Calu3 (cell line): ENCODE measurements at places on chromosomes 4 and X. TPM values are rescaled to one million over a fixed set of nuclear protein-coding genes. Genes with fewer than 3 reads are reported as not detected.

The PF4V1 gene
- total RNA-seq = not detected in 2 replicates

GRCh38 chr4:169225812-169226211, 44.9 kb downstream of the SH3RF1 start:
- H3K27me3 ChIP-seq = no peaks in the 10 kb centered on the region
- H3K27ac ChIP-seq = no peak overlapping the region

The NPY2R gene
- not detected in 2 replicates for total RNA-seq

GRCh38 chr4:15002659-15003400, 549 bp downstream of the CPEB2 start:
- peak overlapping the region; percentile 76 for H3K4me3 ChIP-seq
- no peaks in the 10 kb centered on the region for H3K27me3 ChIP-seq
- H3K36me3 ChIP-seq = peaks cover 46% of the 10 kb centered on the region
- H3K27ac ChIP-seq = peak overlapping the region; percentile 17
- peak; percentile 49 for DNase-seq

- H3K4me3 ChIP-seq = no peak overlapping the region
- no peak overlapping the region for H3K27ac ChIP-seq
- H3K27me3 ChIP-seq = no peaks in the 10 kb centered on the region
- DNase-seq = no peak
These were observed 38.4 kb downstream of the TBL1X start for GRCh38 chrX:9503261-9503660.

The SPIN4 gene
- total RNA-seq = 17.2 and 18.4 TPM in 2 replicates

DNA sequence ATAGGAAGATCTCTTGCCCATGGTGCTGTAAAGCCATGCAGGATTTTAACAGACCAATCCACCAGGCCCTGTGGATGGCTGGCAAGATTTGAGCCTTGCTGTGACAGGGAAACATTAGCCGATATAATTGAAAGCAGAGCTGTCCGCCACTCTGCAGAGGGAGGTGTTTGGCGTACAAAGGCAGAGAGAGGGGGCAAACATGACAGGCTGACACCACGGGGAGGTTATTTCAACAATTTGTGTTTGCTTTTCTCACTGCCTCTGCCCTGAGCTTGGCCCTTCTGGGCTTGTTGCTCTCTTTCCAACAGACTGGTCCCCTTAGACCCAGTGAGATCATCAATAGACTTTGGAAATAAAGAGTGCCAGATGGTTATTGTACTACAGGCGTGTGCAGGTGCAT, 59.4 kb downstream of the CLNK start:
- no peaks in the 10 kb centered on the region for H3K36me3 ChIP-seq
- H3K27ac ChIP-seq = no peak overlapping the region
- no peak for DNase-seq

- no peaks in the 10 kb centered on the region for H3K27me3 ChIP-seq
- no peak for DNase-seq
- peaks cover 37% of the 10 kb centered on the region for H3K36me3 ChIP-seq
- H3K4me3 ChIP-seq = no peak overlapping the region
- peaks cover 37% of the 10 kb centered on the region for H3K4me1 ChIP-seq
These were observed 60.1 kb downstream of the SH3RF1 start for GRCh38 chr4:169210504-169211118.

DNA sequence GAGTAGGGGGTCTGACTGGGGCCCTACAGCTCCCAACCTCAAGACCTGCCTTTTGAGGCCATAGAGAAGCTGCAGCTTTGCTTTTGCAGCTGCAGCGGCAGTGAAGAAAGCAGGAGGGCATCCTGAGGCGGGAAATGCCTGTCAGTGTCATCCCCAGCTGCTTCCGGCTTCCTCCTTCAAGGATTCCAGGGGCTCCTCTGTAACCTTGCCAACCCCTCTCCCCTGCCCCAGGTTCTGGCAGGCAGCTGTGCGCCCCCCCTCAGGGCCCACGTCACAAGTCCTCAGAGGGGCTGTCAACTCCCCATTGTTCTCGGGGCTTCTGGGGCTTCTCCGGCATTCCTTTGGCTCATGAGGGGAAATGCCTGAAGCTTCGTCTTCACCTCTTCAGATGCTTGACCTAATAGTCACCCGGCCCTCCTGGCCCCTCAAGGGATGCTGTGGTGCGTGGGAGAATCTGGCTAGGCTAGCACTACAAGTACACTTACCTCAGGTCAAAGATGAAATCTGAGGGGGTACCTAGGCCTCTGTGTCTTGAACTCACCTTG, 31.9 kb downstream of the APLN start:
- H3K36me3 ChIP-seq = no peaks in the 10 kb centered on the region
- DNase-seq = no peak

The LYAR gene
- 19.1 and 19.8 TPM in 2 replicates for total RNA-seq

DNA sequence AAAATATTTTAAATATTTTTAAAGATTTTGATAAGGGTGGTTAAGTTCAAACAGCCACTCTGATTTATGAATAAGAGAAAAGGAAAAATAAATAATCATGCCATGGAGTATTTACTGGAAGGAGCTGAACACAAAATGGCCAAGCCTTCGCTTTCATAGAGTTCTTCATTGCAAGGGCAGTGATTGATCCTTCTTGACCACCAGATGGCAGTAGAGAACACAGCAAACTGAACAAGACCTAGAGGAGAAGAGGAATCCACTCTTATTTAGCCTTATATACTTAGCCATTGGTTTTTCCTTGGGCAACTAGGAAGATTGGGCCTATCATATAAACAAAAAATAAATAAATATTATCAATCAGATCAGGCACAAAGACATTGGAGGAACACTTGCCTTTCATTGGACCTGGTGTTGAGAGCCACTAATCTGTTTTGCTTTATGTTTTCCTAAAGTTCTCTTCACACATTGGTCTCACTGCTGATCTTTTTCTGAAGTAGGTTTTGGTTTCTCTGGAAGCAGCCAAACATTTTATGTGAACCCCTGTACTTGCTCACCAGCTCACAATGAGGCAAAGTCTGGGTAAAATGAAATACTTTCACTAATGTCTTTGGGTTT, 58.1 kb upstream of the PARM1 start:
- H3K27me3 ChIP-seq = peaks cover under 1% of the 10 kb centered on the region
- no peaks in the 10 kb centered on the region for H3K4me1 ChIP-seq
- no peak overlapping the region for H3K27ac ChIP-seq
- no peak overlapping the region for H3K4me3 ChIP-seq
- H3K36me3 ChIP-seq = no peaks in the 10 kb centered on the region

The CDX4 gene
- total RNA-seq = not detected in 2 replicates

GRCh38 chr4:155974996-155975395, 21.3 kb upstream of the CTSO start:
- no peaks in the 10 kb centered on the region for H3K27me3 ChIP-seq
- no peak for DNase-seq
- no peaks in the 10 kb centered on the region for H3K36me3 ChIP-seq
- peaks cover 10% of the 10 kb centered on the region for H3K4me1 ChIP-seq
- H3K4me3 ChIP-seq = no peak overlapping the region
- no peak overlapping the region for H3K27ac ChIP-seq

GRCh38 chrX:18887825-18888212, 96.1 kb downstream of the PHKA2 start:
- H3K4me3 ChIP-seq = no peak overlapping the region
- peaks cover 27% of the 10 kb centered on the region for H3K4me1 ChIP-seq
- DNase-seq = no peak
- peaks cover 26% of the 10 kb centered on the region for H3K36me3 ChIP-seq

The CCDC110 gene
- total RNA-seq = not detected in 2 replicates

GRCh38 chr4:102477657-102478056, 23.5 kb upstream of the NFKB1 start:
- DNase-seq = no peak
- H3K36me3 ChIP-seq = no peaks in the 10 kb centered on the region
- peaks cover 15% of the 10 kb centered on the region for H3K27me3 ChIP-seq
- H3K4me1 ChIP-seq = peaks cover 11% of the 10 kb centered on the region
- H3K27ac ChIP-seq = no peak overlapping the region

DNA sequence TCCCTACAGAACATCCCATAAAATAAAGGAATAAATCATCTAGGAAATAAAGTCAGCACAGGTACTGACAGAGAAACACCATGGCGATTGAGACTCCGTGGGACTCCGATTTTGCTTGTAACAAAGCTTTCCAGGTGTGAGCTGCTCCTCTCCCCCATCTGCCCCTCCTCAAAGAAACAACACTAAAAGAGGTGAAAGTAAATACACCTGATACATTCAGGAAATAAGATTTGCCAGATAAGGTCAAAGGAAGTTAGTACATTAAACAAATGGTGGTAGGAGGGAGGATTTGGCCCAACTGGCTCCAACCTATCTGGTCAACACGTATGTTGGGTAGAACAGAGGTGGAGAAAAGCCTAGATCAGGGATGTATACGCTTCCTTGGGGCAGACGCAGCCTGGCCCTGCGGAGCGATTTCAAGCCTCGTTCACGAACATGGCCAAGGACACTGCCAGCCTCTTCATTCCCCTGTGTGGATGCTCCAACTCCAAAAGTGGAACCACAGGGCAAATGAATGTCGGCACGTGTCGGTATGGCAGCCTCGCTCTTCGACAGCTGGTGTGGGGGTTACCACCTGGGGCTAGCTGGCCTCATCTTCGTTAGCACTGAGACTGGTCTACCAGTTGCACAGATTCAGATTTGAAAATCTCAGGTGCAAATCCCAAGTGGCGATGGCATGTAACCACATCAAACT, 162.5 kb downstream of the AFAP1 start:
- H3K27me3 ChIP-seq = no peaks in the 10 kb centered on the region
- H3K36me3 ChIP-seq = peaks cover 34% of the 10 kb centered on the region
- no peaks in the 10 kb centered on the region for H3K4me1 ChIP-seq
- no peak overlapping the region for H3K27ac ChIP-seq
- DNase-seq = no peak
- H3K4me3 ChIP-seq = no peak overlapping the region

DNA sequence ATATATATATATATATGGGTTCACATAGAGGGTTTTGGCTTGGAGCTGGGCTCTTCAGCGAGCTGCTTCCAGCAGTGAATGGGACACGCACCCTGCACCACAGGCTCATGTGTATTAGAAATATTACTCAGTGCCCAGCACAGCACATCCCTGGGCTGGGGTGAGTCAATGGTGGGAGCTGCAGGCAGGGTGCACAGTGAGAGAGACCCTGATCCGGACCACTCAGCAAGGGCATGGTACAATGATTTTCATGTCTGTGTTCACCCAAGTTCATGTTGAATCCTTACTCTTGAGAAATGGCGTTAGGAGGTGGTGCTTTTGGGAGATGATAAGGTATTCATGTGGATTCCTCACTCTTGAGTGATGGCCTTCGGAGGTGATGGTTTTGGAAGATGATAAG, 194.7 kb downstream of the ASMT start:
- DNase-seq = no peak
- H3K4me3 ChIP-seq = no peak overlapping the region
- no peak overlapping the region for H3K27ac ChIP-seq
- H3K27me3 ChIP-seq = no peaks in the 10 kb centered on the region
- H3K4me1 ChIP-seq = no peaks in the 10 kb centered on the region
- H3K36me3 ChIP-seq = no peaks in the 10 kb centered on the region

DNA sequence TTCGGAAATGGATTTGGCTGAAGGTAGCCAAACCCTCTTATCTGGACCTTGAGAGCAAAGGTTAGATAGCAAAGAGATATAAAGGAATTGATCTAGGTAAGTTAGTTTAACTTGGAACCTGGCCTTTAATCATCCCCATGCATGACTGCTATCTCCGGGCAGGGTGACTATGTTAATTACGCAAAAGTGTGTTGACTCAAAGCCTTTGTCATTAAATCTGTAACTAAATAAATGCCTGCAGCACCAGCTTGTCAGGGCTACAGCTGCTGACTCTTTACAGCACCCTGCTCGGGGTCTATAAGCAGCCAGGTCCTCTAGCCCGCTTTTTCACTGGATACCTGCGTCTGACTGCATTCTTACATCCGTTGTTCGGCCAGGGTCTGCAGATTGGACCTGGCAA, 201.7 kb downstream of the TBCK start:
- no peaks in the 10 kb centered on the region for H3K27me3 ChIP-seq
- no peak overlapping the region for H3K27ac ChIP-seq
- no peaks in the 10 kb centered on the region for H3K36me3 ChIP-seq
- H3K4me1 ChIP-seq = no peaks in the 10 kb centered on the region

GRCh38 chr4:147361726-147362125, 119.2 kb upstream of the EDNRA start:
- DNase-seq = peak; percentile 59
- H3K4me3 ChIP-seq = no peak overlapping the region
- H3K27ac ChIP-seq = peak overlapping the region; percentile 82

- no peaks in the 10 kb centered on the region for H3K4me1 ChIP-seq
- H3K4me3 ChIP-seq = no peak overlapping the region
- H3K27ac ChIP-seq = no peak overlapping the region
- no peaks in the 10 kb centered on the region for H3K27me3 ChIP-seq
- DNase-seq = no peak
These were observed 697.8 kb upstream of the HS3ST1 start for GRCh38 chr4:12126474-12126873.

The SPRY1 gene
- total RNA-seq = 38.5 and 45.5 TPM in 2 replicates

GRCh38 chr4:76950052-76950955, 752 bp downstream of the SEPTIN11 start:
- DNase-seq = peak; percentile 21
- H3K27me3 ChIP-seq = no peaks in the 10 kb centered on the region
- peak overlapping the region; percentile 90 for H3K27ac ChIP-seq
- peak overlapping the region; percentile 99 for H3K4me3 ChIP-seq
- H3K4me1 ChIP-seq = no peaks in the 10 kb centered on the region

The KCNIP4 gene
- not detected in 2 replicates for total RNA-seq

The CLDN22 gene
- total RNA-seq = not detected in 2 replicates

- no peaks in the 10 kb centered on the region for H3K27me3 ChIP-seq
- peaks cover 27% of the 10 kb centered on the region for H3K36me3 ChIP-seq
- H3K4me3 ChIP-seq = no peak overlapping the region
- no peak overlapping the region for H3K27ac ChIP-seq
- peaks cover 14% of the 10 kb centered on the region for H3K4me1 ChIP-seq
These were observed 32.8 kb downstream of the NSD2 start for GRCh38 chr4:1904042-1904441.

DNA sequence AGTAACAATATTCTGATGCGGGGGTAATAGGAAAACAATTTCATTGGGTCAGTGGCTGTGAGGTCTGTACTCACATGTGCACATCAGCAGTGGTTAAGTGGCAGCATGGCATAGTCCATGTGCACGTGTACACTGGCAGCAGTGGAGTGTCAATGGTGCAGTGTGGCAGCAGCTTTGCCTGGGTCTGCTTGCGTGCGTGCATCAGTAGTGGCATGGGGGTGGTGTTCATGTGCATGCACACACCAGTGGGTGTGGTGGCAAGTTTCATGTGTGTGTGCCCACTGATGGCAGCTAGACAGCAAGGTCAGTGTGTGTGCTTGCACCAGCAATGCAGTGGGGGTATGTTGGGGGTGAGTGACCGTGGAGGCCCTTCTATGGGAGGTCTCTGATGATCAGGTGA, 581.6 kb upstream of the KLHL4 start:
- no peaks in the 10 kb centered on the region for H3K4me1 ChIP-seq
- no peaks in the 10 kb centered on the region for H3K36me3 ChIP-seq
- no peak overlapping the region for H3K27ac ChIP-seq
- DNase-seq = no peak

The IL9R gene
- total RNA-seq = not detected in 2 replicates

The CYBB gene
- 1.8 and 2.1 TPM in 2 replicates for total RNA-seq

DNA sequence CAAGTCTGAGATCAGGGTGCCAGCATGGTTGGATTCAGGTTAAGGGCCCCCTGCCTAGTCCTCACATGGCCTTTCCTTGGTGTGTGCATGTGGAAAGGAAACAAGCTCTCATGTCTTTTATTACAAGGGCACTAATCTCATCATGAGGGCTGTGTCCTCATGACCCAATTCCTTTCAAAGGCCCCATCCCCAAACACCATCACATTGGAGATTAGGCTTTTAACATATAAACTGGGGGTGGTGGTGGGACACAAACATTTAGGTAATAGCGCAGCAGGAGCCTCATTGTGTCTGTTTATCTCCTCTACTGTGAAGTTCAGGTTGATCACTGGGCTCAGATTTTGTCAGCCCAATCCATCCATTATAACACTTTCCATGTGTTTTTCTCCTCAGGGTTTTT, 41.0 kb downstream of the BEX3 start:
- H3K4me3 ChIP-seq = no peak overlapping the region
- H3K27me3 ChIP-seq = no peaks in the 10 kb centered on the region
- no peak overlapping the region for H3K27ac ChIP-seq
- no peak for DNase-seq
- no peaks in the 10 kb centered on the region for H3K36me3 ChIP-seq
